ENCODE measurements at places on chromosomes 12 and 14. TPM values are rescaled to one million over a fixed set of nuclear protein-coding genes. Genes with fewer than 3 reads are reported as not detected.

OVCH1 gene
- polyA plus RNA-seq: 0.54 TPM

RND1 gene
- polyA plus RNA-seq: 0.38 TPM

AMIGO2 gene
- 1.3 TPM for polyA plus RNA-seq

TGM1 gene
- 0.86 TPM for polyA plus RNA-seq

GPX2 gene
- 0.35 TPM for polyA plus RNA-seq

SPATS2 gene
- 29.4 TPM for polyA plus RNA-seq

TMEM52B gene
- 0.09 TPM for polyA plus RNA-seq
